NCI-H187 (cell line): ENCODE measurements at places on chromosomes 13 and 19.

- DNase-seq = no peak
These were observed 5.8 kb upstream of the PROZ start for GRCh38 chr13:113152691-113152983.

- no peak for DNase-seq
These were observed 330.8 kb downstream of the DLEU7 start for GRCh38 chr13:50512474-50513299.

GRCh38 chr13:63629591-63629990 lies 2213.9 kb upstream of the PCDH20 start:
- no peak for DNase-seq

DNA sequence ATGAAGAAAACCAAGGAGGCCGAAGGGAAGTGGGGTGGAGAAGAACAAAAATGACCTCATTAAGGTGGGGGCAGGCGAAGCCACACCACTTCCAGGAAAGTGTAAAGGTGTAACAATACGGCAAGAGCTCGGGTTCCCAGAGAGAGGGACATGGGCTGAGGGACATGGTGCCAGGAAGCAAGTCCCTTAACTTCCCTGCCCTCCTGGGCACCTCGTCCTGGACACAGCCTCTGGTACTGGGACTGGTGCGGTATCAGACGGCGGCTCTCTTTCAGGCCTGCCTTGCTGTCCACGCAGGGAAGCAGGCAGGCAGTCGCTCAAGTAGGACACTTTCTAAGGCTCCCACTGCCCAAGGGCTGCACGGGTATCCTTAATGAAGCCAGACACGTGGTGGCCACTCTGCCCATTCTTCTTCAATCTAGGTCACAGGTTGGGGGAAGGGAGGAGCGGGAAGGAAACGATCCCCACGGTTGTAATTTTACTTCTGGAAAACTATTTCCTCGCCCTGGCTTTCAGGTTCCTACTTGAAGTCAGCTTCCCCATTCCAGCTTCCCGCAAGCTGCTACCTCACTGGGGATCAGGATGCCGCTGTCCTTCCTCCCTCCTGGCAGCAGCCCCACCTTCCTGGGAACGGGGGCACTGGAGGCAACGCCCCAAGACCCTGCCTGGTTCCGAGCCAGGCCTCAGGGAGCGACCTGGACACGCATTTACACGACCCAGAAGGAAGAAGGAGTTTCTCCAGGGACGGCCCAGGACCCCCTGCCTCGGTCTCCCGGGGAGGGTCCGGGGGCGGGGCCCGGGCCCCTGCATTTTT lies 1.2 kb downstream of the AP3D1 start:
- DNase-seq = no peak
